Right kidney (tissue), 9 donors: ENCODE measurements at places on chromosomes 2 and 18.

DNA sequence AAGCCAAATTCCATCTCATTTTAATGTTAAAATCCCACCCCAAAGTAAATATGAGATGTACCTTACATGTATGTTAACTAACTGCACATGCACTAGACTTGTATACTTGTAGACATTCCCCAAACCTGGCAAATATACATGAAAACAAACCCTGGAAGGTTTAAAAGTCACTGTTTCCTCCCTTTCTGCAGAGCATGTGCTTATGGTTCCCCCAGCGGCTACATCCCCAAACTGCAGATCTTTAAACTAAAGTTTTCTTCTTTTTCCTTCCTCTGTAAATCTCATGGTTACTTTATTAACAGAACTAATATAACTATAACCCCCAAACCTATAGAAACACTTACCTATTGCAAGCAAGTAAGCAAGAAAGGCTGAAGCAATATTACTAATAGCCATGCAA, 731.5 kb downstream of the LRP1B start:
- DNase-seq: no peak

- DNase-seq: no peak
Measured at GRCh38 chr2:156541229-156541628, 105.0 kb downstream of the GPD2 start.

DNA sequence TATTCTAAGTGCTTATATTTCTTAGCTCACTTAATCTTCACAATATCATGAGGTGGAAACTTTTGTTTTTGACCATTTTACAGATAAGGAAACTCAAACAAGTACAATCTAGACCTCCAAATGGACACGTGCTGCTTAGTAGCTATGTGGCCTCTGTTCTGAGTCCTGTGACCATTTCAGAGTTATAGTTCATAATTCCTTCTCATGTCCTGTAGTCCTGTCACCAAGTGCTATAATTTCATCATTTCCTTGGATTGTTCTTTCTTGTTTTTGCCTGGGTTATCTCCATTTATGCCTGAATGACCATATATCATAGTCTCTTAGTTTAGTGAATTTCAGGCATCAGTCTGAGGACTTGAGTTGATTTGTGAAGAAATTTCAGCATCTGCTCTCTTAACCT, 91.7 kb downstream of the NUP35 start:
- no peak for DNase-seq

DNA sequence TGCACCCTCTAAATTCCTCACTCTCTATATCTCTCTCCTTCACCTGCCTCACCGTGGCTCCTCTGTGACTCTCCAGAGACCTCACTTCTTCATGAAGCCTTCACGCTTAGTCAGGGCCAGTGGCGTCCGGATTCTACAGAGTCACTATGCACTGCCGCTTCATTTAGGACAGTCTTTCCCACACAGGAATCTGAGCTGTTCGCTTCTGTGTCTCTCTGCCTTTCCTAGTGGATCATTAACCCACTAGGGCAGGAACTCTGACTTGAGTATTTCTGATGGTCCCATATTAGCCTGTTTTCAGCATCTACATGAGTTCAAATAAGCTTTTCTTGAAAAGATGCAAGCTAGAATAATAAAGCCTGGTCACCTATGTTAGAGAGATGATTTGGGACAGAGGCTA, 180.2 kb upstream of the DOK6 start:
- no peak for DNase-seq

DNA sequence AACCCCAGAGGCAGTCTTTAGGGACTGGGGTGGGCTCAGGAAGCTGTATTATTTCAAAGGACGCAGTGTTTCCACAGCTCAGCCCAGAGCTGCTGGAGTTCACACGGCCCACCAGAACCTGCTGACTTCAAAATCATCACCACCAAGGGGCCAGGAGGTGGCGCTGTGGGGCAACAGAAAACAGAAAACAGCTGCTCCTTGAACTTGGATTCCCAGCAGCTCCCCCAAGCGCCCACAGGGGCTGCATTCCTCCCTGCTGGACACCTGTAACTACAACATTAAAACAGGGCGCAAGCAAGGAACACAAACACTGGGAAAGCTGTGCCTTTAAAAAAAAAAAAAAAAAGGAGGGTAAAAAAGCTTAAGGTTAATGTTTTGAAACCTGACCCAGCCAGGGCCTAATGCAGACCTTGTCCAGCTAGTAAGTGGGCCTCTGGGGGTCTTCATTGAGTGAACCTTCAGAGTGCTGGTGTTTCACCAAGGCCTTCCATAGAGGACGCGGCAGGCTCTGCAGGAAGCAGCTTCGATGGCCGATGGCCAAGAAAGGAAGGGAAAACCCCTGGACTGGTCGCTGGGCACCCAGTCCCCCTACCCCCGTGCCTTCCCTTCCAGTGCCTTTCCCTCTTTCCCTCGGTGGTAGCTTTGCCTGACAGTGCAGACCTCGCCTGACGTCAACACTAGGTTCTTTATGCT, 25.9 kb downstream of the MLPH start:
- peak; percentile 68 for DNase-seq
